ENCODE measurements at places on chromosomes 16 and 17.
A peak's percentile ranks its signal among the peaks of the same experiment; 100 is the strongest.

DNA sequence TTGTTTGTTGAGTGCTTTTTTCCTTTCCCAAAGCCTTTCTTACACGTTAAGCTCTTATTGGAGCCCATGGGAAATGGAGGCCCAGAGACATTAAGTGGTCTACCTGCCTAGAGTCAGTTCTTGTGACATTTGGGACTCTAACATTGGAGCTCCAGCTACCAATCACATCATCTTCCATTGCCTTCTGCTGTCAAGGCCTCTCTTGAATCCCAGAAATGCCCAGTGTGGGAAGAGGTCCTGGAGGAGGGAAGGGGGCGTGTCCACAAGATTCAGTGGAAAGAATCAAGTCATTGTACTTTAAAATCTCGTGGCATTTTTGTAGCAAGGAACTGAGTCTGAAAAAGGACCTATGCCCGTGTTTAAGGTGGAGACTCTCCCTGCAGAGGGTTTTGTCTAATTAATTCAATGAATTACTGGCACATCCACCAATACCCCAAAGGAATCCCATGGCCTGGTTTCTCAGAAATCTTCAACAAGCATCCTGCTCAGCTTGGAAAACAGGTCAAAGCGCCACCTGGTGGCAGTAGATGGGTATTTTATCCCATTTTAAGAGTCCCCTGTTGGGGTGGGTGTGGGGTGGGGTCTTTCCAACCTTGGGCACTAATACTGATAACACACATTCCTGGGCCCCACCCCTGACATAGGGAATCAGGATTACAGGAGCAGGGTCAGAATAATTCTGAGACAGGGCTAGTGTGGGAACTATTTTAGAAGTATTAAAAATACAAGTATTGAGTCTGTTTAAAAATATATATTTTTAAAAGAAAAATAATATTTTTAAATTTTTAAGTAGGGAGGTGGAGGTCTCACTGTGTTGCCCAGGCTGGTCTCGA lies 24.6 kb downstream of the GPT2 start:
- peak; percentile 73 for DNase-seq

DNA sequence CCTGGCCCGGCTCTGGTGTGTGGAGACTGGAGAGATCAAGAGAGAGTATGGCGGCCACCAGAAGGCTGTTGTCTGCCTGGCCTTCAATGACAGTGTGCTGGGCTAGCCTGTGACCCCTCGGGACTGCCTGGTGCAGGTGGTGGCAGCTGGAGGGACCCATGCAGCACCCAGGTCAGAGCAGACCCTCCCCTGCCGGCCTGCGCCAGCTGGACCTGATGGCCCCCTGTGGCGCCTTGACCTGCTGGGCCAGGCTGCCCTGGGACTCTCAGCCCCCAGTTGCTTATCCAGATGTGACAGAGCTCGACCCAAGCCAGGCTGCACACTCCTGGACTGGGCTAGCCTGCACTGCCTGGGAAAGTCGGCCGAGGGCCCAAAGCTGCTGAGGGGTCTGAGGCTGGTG lies 1.9 kb downstream of the BRICD5 start:
- DNase-seq: no peak

- DNase-seq: no peak
Measured at GRCh38 chr17:57370619-57371018, 114.3 kb downstream of the MSI2 start.

GRCh38 chr17:19769946-19770652 lies 22.0 kb upstream of the ALDH3A1 start:
- peak; percentile 98 for DNase-seq

DNA sequence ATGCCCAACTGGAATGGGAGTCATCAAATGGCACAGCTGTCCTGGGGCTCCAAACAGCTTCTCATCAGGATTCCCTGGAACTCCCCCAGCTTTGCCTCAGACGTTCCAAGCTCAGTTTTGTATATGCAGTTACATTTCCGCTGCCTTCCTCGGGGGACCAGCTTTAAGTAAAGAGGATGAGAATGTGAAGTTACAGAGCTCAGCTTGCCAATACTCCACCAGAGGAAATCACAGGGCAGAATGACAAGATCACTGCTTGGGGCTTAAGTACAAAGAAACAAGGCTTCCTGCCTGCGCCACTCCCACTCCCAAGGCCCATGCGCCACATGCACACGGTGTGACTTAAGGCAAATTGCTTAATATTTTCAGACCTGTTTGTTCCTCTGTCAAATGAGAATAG lies 272.4 kb upstream of the CDH11 start:
- DNase-seq: no peak

GRCh38 chr16:306911-307370 lies 24.0 kb downstream of the PDIA2 start:
- DNase-seq: no peak

DNA sequence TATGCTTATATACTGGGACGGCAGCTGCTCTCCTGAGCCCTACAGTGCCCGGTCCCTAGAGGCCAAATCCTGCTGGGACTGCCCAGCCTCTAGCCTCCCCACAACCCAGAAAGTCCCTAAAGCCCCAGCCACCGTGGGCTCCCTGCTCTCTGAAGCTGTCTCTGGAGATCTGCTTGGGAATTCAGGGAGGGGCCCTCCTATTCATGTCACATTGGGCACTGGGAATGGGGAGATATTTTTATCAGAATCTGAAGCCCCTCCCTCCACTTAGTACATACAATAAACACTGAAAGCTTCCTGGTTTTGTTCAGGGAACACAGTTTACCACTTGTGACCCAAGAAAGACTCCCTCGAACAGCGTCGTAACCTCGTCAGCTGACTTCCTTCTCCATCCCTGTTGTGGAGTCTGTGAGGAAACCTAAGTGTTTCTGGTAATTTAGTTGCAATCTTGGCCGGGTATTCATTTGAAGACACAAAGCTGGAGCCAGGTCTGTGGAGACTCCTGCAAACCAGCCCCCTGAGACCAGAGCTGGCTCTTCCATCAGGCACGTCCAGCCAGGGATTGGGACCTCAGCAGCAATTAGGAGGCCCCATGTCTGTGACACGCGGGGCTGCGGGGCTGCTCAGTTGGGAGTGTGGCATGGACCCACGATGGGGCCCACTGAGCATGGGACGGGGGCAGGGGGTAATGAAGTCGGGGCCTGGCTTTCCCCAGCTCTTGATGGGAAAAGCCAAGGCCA lies 38.5 kb downstream of the PGS1 start:
- peak; percentile 88 for DNase-seq

DNA sequence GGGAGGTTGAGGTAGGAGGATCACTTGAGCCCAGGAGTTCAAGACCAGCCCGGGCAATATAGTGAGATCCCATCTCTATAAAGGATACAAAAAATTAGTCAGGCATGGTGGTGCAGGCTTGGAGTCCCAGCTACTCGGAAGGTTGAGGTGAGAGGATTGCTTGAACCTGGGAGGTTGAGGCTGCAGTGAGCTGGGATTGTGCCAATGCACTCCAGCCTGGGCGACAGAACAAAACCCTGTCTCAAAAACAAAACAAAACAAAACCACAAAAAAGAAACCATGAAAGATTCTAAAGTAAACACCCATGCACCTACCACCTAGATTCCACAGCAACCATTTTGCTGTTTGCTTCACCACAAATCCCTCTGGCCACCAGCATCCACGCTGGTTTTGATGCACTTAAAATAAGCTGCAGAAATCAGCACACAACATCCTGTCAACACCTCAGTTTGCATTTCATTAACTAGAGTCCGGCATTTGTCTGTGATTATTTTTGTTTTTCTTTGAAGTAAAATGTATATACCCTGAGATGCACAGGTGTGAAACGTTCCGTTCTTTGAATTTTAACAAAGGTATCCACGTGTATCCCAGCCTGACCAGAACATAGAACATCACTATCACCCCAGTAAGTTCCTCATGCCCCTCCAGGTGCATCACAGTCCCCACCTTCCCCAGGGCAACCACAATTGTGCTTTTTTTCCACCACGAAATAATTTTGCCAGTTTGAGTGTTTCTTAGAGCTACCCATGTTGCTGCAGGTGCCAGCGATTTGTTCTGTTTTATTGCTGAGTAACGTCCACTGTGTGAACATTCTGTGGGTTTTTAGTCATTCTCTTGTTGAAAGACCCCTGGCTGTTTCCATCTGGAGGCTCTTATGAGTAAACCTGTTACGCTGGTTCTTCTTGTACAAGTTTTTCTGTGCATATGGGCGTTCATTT lies 191.5 kb downstream of the SEC14L1 start:
- peak; percentile 16 for DNase-seq

DNA sequence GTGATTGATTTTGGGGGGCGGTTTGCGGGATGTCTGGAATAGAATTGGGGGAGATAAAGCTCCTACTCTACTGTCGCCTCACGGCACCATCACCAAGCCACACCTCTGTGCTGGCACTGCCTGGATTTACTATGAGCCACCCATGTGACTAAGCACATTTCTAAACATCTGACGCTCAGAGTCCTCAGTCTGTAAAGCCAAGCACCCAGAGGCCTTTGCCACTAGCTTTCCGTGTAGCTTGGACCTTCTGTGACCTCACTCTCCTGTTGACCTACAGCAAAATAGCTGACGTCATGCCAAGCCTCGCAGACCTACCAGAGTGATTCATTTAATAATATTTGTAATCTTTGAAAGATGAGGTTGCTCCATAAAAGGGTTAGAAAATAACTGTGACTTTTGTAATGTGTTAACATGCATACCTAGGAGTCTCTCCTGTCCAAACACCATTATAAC lies 38.5 kb upstream of the MYOCD start:
- DNase-seq: peak; percentile 98

DNA sequence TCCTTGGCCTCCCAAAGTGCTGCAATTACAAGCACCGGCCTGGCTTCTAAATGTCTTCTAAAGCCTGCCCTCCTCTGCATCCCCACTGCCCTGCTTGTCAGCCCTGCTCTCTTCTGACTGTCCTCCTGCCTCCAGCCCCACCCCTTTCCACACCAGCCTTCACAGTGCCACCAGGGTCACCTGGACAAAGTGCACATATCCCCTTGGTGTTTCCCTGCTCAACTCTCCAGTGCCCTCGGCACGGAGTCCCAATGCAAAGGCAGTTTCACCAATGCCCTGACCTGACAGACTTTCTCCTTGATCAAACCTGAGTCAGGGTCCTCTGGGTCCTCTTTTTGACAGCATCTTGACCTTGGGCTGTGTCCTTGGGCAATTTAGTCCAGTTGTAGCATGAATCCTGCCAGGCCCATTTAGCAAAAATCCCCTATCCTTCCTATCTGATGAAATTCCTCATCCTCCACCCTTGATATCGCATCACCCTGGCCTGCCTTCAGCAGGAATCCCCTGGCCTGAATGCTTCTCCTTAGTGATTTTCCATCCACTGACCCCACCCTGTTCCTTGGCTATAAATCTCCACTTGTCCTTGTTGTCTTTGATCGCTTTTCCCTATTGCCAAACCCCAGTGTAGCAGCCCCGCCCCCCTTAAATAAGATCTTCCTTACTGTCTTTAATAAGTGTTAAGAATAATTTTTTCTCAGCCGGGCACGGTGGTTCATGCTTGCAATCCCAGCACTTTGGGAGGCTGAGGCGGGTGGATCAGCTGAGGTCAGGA lies 42.7 kb upstream of the ETV4 start:
- no peak for DNase-seq

GRCh38 chr16:84048270-84048669 lies 5.7 kb upstream of the SLC38A8 start:
- DNase-seq: no peak

DNA sequence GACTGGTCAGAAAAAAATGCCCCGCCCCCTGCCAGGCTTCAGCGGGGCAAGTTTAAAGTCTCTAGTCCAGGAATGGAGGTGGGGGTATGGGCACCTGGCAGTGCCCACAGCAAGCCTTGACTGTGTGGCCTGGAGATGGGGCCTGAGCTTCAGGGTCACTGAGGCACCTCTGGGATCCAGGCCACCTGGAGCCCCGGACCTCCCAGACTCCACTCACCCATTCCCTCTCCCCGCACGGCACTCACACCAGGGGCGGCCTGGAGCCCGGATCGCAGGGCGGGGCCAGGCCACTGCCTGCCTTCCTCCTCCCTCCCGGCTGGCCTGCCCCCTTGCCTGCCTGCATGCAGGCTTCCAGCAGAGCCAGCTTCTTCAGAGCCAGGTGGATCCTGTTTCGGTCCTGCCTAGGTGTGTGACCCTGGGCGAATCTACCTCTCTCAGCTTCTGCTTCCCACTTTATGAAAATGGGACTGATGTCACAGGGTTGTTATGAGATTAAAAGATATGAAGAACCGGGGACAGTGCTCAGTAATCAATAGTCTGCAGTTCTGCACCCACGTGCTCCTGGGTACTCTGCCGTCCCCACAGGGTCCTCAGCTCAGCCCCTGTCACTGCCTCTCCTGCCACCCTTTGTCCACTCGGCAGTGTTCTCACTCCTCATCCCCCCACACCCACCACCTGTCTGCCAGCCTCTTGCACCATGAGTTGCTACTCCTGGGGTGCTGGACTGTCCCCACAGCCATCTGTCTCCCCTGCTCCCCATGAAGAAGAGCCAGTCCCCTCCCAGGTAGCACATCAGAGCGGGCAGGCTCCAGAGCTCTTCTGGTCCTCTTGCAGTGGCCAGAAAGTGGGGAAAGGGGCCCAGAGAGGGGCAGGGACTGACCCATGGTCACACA lies 1.2 kb upstream of the TCAP start:
- no peak for DNase-seq

Data from fibroblast of villous mesenchyme (primary cell).